CD8-positive, alpha-beta T cell (primary cell): ENCODE measurements at places on chromosomes 16 and 17. TPM values are rescaled to one million over a fixed set of nuclear protein-coding genes. Genes with fewer than 3 reads are reported as not detected.

DNA sequence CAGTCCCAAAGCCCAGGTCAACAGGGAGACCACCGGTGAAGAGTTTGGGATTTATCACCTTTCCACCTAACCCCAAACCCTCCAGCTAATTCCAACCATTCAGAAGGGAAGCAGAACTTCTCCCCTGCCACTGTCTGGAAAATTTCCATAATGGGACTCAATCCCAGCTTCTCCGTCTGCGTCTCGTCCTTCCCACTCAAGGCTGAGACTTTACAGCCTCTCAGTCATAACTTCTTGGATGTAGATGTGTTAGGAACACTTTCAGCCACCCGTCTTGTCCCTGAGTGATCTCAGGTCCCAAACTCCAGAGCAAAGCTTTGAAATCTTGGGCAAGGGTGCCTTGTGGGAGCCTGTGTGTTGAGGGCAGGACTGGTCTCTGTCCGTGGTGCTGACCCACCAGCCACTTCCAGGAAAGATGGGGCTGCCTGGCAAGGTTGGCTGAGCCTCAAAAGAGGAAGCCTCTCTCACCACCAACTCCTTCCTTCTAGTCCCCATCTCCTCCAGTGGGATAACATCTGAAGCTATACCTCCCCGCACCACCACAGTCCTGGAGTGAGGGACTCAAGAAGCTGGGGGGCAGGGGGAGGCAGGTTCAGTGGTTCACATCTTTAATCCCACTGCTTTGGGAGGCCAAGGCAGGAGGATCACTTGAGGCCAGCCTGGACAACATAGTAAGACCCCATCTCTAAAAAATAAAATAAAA lies 9.3 kb downstream of the GAS2L2 start:
- no peak for DNase-seq

GRCh38 chr17:68365469-68365868 lies 74.2 kb downstream of the ARSG start:
- DNase-seq = no peak

The ATAD5 gene
- 3.6 TPM for total RNA-seq

- no peak for DNase-seq
These were observed 100.7 kb upstream of the ZNF469 start for GRCh38 chr16:88281858-88282563.

DNA sequence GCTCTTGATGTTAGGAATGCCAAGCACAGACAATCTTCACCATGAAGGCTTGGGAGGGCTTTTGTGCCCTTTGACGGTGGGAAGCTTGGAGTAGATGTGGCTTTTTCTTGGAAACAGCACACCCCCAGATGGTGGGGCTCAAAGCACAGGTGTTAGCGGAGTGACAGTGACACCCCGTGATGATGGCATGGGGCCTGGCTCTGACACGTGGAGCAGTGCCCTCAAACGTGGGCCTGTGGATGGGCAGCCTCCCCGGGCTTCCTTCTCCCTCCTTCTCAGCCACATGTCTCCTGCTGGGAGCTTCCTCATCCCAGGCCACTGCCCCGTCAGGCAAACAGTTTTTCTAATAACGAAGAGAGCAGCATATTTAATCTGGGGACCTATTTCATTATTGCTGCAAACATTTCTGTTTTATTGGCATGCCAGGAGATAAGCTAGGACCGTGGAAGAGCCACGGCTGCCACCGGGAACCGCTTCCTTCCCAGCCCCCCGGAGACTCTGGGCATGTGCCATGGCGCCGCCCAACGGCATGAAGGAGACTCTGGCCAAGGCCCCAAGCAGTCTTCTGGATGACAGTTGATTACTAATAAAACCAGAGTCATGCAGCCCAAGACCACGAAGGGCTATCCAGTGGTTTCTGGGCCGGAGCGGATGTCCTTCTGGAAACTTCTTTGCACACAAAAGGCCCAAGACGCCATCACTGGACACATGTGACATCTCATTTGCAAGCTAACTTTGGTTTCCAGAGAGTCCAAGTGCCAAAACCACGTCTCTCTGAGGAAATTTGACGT lies 280.3 kb upstream of the FOXF1 start:
- no peak for DNase-seq

GRCh38 chr17:42985225-42985624 lies 4.9 kb downstream of the RUNDC1 start:
- DNase-seq = no peak

The ITGA3 gene
- total RNA-seq = 1.6 TPM

The CTRB1 gene
- total RNA-seq = not detected

DNA sequence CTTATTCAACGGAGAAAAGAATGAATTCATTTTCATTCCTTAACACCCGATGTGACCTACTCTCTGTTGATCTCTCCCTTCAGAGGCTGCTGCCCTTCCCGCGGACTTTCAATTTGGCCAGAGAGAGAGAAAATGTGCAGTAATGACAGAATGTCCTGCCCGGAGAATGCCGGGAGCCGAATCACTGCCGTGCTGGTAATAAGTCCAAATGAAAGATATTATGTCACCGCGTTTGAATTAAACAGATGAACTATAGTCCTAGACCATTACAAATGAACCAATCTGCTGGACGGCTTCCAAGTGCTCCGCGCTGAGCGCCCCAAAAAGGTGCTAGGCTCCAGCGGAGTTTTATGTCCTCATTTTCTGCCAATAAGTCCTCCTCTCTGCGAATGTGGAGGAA lies 14.7 kb upstream of the C16orf82 start:
- DNase-seq = no peak

DNA sequence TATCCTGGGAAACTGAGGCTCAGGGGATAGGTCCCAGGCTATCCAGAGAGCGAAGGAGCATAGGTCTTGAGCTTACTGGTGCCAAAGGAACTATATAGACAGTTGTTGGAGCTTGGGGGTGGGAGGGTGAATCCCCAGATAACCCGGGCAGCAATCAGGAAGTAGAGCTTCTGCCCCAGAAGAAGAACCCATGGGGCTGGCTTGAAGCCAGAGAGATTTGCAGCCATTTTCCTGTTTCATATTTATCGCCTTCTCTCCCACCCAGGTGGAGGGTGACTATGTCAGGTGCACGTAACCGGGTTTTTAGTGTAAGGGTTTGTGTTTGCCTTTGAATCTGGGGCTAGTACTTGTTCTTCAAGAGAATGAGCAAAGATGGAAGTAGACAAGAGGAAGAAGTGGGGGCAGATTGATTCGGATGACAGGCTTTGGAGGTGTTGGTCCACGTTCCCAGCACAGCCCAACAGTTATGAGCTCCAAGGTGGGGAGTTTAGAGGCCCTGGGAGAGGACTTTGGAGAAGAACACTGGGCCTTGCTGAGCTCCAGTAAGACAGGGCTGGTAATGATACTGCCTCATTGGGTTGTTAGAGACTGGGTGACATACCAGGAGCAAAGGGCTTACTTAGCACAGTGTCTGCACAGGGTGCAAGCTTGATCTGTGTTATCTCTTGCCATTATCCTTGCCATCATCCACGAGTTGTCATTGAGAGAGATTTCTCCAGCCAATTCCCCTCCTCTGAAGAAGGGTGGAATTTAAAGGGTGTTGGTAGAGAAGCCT lies 145.6 kb downstream of the CCDC182 start:
- DNase-seq = no peak

The SNAI3 gene
- total RNA-seq = 3.1 TPM

- no peak for DNase-seq
These were observed 70.2 kb downstream of the ARHGAP44 start for GRCh38 chr17:12859520-12859919.
